ENCODE measurements at places on chromosomes 7 and 10. TPM values are rescaled to one million over a fixed set of nuclear protein-coding genes. Genes with fewer than 3 reads are reported as not detected.

Gene LLCFC1
- total RNA-seq, result not detected

Gene PLOD3
- 103 TPM for total RNA-seq

Gene CPA1
- total RNA-seq, result not detected

Gene MACROH2A2
- 26.9 TPM for total RNA-seq

Gene KCNH2
- 0.66 TPM for total RNA-seq

- DNase-seq, result no peak
Measured at GRCh38 chr7:122379491-122379890, 74.9 kb upstream of the FEZF1 start.

GRCh38 chr7:154530136-154530535 lies 472.8 kb downstream of the PAXIP1 start:
- no peak for DNase-seq

- DNase-seq, result no peak
Measured at GRCh38 chr10:48455392-48456151, 149.1 kb downstream of the MAPK8 start.

DNA sequence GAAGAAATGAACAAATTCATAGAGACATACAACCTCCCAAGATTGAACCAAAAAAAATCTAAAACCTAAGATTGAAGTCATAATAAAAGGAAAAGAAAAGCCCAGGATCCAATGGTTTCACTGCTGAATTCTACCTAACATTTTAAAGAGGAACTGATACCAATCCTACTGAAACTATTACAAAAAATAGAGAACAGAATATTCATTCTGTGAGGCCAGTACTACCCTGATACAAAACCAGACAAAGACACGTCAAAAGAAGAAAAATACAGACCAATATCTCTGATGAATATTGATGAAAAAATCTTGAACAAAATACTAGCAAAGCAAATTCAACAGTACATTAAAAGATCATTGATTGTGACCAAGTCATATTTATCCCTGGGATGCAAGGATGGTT lies 128.5 kb upstream of the STEAP1 start:
- no peak for DNase-seq

DNA sequence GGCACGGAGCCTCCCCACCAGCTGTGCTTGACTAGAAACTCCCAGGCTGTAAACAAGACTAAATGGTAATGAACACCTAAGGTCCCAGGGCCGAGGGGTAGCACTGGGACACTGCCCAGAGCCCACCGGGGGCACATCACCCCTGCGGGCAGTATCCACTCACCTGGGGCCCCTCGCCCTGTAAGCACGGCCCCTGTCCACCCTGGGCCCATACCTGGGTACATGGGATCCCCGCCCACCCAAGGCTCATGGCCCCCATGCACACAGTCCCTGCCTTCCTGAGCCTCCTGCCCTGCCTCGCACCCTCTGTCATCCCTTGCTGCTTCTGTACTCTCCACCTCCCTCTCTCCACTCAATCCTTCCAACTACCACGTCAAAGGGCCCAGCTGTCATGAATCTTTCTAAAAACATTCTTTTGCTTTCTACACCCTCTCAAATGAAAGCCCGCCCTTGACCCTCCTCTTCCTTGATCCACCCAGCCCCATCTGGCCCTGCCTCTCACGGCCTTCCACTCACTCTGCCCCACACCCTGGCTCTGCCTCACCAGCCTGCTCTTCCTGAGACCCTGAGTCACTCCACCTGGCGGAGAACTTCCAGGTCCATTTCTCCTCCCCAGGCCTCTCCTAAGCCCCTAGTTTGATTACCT lies 173.1 kb downstream of the PARD3 start:
- DNase-seq, result no peak

DNA sequence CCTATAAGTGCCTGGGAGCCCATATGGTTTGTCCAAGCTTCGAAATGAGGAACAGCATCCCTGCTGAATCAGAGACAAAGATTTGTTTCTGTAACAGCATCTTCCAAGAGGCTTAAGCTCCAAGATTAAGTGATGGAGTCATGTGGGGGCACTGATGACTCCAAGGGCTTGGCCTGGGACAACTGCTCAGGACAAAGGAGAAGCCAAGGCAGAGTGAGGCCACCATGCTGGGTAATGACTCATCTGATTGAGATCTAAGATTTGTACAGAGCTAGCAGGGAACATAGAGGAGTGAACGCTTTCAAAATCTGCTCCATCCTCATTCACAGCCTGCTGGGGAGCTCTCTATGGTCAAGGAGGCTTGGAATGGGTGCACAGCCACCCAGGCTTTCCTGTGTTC lies 49.3 kb downstream of the C10orf120 start:
- DNase-seq, result no peak

Measured in Calu3 (cell line).